ENCODE measurements at places on chromosomes 7 and 10.
A peak's percentile ranks its signal among the peaks of the same experiment; 100 is the strongest.

DNA sequence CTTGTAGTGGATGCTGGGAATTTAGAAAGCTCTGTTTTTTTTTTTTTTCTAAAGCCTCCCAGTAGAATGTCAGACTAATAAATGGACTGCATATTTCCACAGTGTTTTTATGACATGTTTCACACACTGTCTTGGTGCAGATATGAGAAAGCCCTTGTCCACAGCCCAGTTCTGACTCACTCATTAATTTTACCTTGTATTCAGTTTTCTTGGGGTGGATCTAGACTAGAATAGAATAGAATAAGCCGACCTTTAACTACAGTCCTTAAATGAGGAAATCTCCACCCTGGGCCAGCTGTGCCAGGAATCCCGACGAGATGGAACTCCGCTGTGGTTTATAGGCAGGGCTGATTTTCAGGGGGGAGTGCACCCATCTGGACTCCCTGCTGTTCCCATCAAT is 274.7 kb downstream of the NRG3 start:
- DNase-seq, result no peak

GRCh38 chr7:131076711-131077181 is 250.9 kb upstream of the MKLN1 start:
- DNase-seq, result no peak

DNA sequence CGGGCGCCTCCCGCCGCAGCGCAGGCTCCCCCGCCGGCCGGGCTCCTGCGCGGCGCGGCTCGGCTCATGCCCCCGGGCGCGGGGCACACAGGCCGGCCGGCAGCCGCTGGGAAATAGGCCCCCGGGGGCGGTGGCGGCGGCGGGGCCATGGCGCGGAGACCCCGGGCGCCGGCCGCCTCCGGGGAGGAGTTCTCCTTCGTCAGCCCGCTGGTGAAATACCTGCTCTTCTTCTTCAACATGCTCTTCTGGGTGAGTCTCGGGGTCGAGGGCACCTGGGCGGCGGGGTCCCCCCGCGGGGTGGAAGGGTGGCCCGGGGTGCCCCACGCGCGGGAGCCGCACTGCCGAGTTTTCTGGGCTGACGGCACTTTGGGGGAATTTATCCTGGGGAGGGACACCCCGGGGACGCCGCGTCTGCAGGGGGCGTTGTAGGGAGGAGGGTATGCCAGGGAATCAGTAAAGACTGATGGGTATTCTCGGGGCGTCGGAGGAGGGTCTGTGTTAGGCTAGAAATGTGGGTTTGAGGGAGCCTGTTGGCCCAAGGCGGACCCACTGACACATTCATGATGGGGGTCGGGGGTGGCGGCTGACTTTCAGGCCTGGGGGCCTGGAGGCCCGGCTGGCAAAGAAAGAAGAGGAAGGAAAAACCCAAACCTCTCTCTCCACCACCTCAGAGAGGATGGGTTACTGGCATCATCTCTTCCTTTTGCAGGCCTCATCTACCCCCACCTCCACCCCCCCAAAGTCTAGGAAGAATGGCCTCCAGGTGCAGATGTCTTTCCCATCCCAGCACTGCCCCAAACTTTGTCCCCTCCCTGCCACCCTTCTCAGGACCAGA is 544 bp downstream of the TSPAN33 start:
- peak; percentile 32 for DNase-seq

GRCh38 chr7:150717814-150718420 is 1.5 kb downstream of the GIMAP1 start:
- DNase-seq, result no peak

GRCh38 chr10:109894516-109894915 is 28.8 kb downstream of the XPNPEP1 start:
- DNase-seq, result no peak

DNA sequence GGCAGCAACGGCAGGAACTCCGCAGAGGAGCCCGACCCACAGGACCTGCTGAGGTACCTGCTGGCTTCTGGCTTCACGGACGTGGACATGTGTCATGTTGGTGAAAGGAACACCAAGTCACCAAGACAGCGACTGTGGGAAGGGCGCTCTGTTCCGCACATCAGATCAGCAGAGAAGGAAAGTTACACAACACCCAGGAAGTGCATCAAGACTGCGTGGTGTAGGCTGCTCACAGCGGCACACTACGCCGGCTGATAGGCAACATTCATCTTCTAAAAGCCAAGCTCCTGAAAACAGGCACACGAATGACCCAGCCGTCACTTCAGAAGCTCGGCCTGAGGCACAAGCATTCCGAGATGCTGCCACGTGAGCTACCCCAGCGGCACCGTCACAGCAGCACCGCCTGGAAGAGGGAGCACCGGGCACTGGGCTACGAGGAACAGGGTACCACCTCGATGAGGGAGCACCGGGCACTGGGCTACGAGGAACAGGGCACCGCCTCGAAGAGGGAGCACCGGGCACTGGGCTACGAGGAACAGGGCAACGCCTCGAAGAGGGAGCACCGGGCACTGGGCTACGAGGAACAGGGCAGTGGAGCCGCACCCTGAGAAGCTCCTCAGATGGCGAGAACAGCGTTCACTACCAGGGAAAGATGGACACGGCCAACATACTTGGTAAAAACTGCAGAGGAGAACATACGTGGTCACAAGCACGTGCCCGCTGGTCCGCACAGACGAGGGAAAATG is 86.7 kb downstream of the MAD1L1 start:
- no peak for DNase-seq

- no peak for DNase-seq
Measured at GRCh38 chr10:3865565-3865964, 80.6 kb upstream of the KLF6 start.

GRCh38 chr10:26969145-26969926 is 108.6 kb upstream of the ABI1 start:
- DNase-seq, result no peak

DNA sequence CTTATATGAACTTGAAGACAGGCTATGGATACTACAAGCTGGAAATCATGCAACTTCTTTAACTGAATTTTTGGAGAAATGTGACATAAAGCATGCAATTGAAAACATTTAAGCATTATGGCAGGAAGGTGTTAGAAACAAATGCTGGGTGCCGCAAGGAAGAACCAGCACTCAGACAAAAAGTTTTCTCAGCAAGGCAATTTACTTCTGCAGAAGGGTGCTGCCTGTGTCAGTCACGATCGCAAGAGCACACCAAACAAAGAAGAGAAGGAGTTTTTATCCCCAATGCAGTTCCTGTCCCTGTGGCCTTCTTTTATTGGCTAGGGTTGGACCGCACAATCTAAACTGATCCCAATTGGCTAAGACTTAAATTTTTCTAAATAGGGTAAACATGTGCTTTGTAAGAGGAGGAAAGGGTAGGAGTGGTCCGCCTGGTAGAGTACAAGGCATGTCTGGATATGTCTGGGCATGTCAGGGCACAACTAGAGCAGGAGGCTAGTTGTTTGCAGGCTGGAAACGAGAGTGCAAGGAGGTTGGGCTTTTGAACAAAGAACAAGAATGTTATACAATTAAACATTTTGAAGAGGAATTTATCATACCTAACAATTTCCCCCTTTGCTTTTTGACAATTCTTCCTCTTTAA is 109.6 kb upstream of the FAM3C start:
- no peak for DNase-seq

- no peak for DNase-seq
Measured at GRCh38 chr10:113297226-113297625, 255.6 kb upstream of the HABP2 start.

- no peak for DNase-seq
Measured at GRCh38 chr10:116694243-116694926, 48.0 kb downstream of the HSPA12A start.

GRCh38 chr7:101519324-101520023 is 109.6 kb downstream of the MYL10 start:
- DNase-seq, result no peak

- peak; percentile 48 for DNase-seq
Measured at GRCh38 chr10:102642736-102643335, 1.4 kb upstream of the TRIM8 start.

DNA sequence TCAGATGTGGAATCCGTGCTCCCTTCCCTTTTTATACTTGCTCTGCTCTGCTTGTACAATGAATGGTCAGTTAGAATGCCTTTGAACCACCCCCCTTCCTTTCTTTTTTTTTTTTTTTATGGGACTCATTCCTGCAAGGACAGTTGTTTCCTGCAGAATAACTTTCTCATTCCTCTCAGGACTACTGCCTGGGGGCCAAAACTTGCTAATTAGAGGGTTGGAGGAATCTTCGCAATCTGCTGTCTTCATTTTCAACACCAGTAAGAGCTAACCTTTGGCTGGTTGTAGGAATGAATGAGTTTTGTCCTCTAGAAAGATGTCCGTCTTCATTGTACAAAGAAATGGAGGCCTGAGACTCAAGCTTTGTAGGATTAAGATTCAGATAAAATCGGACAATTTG is 868.1 kb downstream of the LRMDA start:
- no peak for DNase-seq

DNA sequence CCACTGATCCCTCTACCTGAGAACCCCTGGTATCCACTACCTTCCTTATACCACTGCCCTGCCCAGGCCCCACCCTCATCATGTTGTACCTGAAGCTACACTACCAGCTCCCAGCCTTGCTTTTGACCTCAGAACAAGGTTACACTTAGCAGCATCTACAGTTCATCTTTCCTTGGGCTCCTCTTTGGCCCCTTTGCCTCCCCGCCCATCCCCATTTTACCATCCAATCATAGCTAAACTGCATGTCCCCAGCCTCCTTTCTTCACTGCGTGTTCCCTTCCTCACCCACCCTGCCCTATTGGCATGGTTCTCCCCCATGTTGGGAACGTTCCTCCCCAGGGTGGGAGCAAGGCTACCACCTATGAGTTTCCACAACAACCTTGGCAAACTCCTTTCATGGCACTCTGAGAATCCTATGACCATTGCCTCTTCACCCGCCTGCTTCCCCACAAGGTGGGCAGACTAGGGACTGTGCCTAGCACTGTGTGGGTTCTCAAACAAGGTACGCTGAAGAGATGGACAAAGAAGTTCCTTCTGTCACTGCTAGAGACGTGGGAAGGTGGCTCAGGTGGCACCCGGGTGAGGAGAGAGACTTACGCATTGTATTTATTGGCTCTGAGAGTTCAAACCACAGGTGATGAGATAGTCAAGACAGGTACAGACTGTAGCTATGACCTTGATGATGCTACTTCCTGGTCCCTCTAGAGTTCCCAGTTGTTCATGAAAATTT is 66.9 kb upstream of the ADAM12 start:
- no peak for DNase-seq

- DNase-seq, result no peak
Measured at GRCh38 chr7:14016950-14017349, 27.5 kb upstream of the ETV1 start.

- no peak for DNase-seq
Measured at GRCh38 chr7:72437061-72437585, 25.0 kb upstream of the CALN1 start.

- no peak for DNase-seq
Measured at GRCh38 chr7:43516581-43517342, 66.1 kb upstream of the STK17A start.

GRCh38 chr7:959271-959670 is 4.8 kb upstream of the ADAP1 start:
- no peak for DNase-seq

- DNase-seq, result peak; percentile 1
Measured at GRCh38 chr7:3399858-3400257, 98.8 kb downstream of the SDK1 start.

DNA sequence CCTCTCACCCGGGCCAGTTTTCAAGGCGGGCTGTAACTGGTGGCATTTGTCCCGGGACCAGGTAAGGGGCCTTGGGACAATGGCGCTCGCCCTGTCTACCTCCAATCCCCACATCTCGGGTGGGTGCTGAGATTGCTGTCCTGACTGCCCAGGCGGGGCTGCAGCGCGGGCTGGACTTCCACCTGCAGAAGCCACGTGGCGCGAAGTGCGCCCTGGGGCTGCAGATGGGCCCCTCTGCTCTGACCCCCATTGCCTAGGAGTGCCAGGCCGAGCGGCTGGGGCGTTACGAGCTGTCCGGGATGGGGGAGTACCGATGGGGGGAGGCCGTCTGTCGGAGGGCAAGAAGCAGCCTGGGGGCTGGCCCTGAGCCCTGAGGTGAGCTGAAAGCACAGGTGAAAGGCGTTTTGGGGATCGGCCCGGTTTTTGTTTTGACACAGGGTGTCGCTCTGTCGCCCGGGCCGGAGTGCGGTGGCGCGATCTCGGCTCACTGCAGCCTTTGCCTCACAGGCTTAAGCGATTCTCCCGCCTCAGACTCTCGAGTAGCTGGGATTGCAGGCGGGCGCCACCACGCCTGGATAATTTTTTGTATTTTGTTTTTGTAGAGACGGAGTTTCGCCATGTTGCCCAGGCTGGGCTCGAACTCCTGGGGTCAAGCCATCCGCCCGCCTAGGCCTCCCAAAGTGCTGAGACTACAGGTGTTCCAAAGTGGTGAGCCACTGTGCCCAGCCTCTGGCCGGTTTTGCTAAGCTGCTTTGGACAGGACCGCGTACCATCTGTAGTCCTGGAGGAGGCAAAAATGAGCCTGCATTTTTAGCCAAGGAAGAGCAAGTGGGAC is at the start of gene SFXN2:
TSS of gene SFXN2 (plus strand) at position 16 of the 835 bp plus-strand sequence. CDS start 12,001 bp downstream, outside the sequence.
- peak; percentile 44 for DNase-seq

DNA sequence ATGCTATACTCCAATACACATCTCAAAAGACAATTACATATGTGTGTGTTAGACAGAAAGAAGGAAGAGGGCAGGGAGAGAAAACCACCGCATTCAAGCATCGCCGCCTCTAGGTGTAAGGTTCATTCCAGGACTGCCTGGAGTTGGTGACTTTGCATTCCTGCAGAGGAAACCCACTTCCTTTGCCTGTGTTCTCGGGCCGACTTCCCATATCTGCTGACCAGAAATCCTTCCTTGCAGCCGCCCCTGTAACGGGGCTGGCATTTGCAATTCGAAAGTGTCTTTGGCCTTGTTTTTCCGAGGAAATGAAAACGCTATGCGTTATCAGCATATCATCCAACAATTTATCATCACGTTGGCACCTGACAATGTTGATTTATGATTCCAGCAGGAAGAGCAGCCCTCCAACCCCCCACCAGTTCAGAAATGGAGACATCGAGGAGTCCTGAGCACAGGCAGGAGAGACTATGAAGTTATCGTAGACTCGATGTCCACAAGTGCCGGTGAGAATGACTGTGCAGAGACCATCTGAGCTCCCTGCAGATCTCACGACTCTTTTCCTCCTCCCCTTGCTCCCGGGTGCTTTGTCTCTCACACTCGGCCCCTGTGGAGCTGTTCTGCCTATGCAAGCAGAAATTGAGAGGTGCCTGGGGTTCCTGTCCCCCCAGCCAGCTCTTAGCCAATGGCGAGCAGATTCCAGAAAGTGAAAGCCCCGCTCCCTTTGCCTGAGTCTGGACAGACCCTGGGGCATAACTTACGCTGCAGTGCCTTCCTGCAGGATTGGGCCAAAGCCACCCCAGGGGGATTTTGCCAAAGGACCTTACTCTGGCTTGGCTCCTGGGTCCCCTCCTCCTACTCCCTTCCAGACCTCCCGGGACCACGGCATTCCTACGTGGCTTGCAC is 68.9 kb upstream of the FOXK1 start:
- no peak for DNase-seq

DNA sequence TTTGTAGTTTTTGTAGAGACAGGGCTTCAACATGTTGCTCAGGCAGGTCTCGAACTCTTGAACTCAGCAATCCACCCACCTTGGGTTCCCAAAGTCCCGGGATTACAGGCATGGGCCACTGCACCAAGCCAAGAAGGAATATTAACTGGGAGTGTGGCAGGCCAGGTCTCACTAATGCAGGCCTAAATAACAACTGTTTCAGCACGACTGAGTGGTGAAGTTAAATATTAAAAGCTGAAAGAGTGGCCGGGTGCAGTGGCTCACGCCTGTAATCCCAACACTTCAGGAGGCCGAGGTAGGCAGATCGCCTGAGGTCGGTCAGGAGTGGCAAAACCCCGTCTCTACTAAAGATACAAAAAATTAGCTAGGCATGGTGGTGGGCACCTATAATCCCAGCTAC is 21.1 kb downstream of the CHUK start:
- no peak for DNase-seq

- peak; percentile 70 for DNase-seq
Measured at GRCh38 chr7:8190119-8190895, 71.7 kb downstream of the ICA1 start.

GRCh38 chr7:141697211-141697871 is 4.6 kb downstream of the DENND11 start:
- DNase-seq, result no peak
